Thyroid gland (tissue), 4 donors: ENCODE measurements at places on chromosomes 4 and X. TPM values are rescaled to one million over a fixed set of nuclear protein-coding genes. Genes with fewer than 3 reads are reported as not detected.
A peak's percentile ranks its signal among the peaks of the same experiment; 100 is the strongest.

GRCh38 chrX:83916525-83916924 lies 55.6 kb downstream of the CYLC1 start:
- H3K27ac ChIP-seq, result no peak overlapping the region
- H3K4me3 ChIP-seq, result no peak overlapping the region
- peak; percentile 2 for DNase-seq
- no peaks in the 10 kb centered on the region for H3K4me1 ChIP-seq

MUC7 gene
- total RNA-seq, result not detected

GRCh38 chr4:1164040-1164439 lies 8.3 kb downstream of the SPON2 start:
- H3K27ac ChIP-seq, result no peak overlapping the region
- no peak overlapping the region for H3K4me3 ChIP-seq
- no peaks in the 10 kb centered on the region for H3K27me3 ChIP-seq
- H3K4me1 ChIP-seq, result peaks cover 7% of the 10 kb centered on the region
- no peaks in the 10 kb centered on the region for H3K36me3 ChIP-seq

DNA sequence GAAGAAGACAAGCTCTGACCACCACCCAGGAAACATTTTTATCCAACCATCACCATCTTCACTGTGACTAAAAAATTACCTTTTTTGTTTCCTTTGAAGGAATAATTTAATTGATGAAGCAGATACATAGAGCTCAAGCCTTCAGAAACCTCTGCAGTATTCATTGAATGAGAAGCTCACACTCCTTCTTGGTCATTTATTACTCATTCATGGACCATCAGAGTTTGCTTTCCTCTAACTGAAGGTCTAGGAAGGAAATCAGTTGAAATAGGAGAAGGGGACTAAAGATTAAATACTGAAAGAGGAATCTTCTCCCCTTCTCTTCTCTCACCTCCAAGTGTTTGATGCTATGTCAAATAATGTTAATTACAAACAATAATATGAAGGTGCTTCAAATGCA lies 290.6 kb upstream of the KLF3 start:
- no peaks in the 10 kb centered on the region for H3K27me3 ChIP-seq
- H3K27ac ChIP-seq, result no peak overlapping the region
- no peaks in the 10 kb centered on the region for H3K4me1 ChIP-seq
- no peaks in the 10 kb centered on the region for H3K36me3 ChIP-seq
